ENCODE measurements at places on chromosomes 4 and X.
A peak's percentile ranks its signal among the peaks of the same experiment; 100 is the strongest.

GRCh38 chr4:13547485-13548041 lies 3.3 kb upstream of the NKX3-2 start:
- no peak for DNase-seq

DNA sequence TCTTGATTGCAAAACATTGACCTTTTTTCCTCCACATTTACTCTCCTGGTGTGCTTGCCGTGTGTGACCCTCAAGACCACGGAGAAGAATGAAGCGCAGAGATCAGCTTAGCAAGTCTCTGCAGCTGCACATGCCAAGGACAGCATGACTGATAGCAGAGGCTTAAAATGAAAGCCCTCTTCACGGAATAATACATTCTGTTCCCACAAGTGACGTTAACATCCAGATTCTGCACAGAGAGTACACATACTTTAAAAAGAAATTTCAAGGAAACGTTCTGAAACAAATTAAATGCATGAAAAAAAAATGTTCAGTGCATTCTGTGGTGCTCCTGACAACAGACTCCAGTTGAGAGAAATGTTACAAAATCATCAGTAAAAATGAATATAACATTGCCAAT lies 60.9 kb downstream of the SLC7A11 start:
- no peak for DNase-seq

DNA sequence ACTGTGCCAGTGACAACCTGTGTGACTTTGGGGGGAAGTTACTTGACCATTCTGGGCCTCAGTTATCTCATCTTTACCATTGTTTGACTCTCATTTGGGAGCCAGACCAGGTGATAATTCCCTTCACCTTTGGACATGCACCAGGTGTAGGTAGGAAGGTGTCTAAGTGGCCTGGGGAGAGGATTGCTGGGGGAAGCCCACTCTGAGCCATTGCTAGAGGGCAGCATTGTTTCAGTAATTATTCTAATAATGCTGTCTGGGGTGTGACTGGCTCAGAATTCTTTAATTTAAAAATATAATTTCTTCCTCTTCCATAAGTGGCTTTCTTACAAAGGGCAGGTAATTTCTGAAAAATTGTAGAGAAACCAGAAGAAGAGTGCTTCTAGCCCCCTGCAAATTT lies 104.3 kb downstream of the RTL9 start:
- no peak for DNase-seq

DNA sequence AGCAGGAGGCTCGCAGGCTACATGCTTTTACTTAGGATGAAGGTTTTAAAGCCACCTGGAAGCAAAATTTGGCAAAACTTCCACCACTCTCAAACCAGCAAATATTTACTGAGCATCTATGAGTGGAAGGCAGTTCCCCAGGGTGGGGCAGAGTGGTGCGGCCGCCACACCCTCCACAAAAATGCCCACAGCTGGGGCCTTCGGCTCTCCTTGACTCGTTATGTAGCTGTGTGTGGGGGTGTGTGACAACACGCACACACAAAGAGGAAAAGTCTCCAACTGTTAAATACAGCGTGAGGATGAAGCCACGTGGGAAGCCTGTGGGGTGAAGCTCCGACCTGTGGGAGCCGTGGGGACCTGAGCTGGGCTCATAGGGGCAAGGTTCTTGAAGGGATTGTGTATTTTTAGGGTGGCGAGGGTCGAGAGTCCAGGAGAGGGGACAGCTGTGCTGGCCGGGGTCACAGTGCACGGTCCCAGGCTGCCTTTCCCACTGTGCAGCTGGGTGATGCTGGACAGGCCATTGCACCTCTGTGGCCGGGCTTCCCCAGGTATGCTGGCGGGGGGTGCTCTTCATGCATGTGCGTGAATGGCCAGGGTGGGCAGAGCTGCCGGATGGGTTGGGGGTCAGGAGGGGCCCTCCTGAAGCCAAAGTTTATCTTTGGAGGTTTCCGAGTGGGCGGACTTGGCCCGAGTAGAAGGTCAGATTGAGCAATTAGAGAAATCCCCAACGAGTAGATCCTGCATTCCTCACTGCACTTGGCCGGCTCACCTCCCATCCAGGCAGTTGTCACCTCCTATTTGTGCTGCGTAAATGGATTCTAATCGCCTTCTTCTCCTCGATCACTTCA lies 25.4 kb downstream of the SORCS2 start:
- no peak for DNase-seq

DNA sequence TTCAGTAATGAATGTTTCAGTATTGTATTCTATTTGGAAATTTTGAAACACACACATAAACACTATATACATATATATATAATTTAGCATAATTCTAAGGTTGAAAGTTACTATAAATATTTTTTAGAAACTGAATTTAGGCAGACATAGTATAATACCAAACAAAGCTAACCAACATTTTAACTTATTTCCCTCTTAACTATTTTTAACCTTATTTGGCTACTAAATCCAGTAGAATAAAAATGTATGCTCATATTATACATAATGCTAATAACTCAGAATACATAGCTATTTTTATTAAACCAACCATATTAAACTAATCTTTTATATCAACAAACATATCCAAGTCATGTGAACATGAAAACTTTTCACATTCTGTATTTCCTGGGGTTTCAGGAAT lies 563.6 kb downstream of the ADGRL3 start:
- no peak for DNase-seq

DNA sequence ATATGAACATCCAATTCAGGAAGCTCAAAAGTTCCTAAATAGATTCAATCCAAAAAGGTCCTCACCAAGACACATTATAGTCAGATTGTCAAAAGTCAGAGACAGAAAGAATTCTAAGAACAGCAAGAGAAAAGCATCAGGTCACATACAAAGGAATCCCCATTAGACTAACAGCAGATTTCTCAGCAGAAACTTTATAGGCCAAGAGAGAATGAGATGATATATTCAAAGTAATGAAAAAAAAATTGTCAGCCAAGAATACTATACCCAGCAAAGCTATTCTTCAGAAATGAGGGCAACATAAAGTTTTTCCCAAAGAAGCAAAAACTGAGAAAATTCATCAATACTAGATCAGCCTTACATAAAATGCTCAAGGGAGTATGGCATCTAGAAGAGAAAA lies 106.6 kb upstream of the SH3RF1 start:
- DNase-seq, result no peak

GRCh38 chr4:189974056-189974455 lies 33.4 kb downstream of the FRG1 start:
- DNase-seq, result no peak

DNA sequence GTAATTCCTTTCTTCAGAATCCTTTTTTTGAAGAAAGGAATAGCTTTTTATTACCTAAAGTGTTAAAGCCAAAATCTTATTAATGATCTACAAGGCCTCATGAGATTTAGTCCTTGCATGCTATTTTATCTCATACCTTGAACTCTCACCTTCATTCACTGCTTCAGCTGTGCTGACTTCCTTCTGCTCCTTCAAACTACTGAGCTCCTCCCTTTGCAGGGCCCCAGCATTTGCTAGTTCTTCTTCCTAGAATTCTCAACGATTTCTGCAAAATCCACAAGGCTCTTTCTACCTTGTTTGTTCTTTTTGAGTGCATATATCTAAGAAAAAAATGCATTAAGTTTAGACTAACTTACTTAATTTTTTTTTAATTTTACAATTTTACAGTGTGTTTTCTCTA lies 619.5 kb downstream of the EPHA5 start:
- DNase-seq, result no peak

DNA sequence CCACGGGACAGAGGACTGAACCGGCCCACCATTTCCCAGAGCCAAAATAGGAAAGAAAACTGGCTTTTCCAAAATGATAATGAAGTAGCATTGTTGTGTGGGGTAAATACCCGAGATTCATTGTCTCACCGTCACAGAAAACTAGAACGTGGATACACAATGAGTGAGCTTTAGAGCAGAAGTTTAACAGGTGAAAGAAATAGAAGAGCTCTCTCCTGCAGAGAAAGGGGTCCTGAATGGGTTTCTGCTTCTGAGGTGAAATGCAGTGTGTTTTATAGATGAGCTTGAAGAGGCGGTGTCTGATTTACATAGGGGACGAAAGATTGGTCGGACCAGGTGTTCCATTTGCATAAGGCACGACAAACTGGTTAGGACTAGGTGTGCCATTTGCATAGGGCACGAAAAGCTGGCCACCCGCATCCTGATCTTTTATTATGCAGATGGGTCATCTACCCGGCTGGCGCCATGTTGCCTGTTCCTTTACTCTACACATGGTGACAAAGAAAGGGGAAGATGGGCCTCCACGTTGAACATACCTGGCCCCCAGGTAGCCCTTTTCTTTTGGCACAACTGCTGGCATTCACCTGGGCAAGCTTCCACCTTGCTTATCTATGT lies 118.1 kb downstream of the ATXN3L start:
- DNase-seq, result no peak

GRCh38 chrX:15714529-15714928 lies 23.5 kb upstream of the CA5B start:
- DNase-seq, result peak; percentile 12

DNA sequence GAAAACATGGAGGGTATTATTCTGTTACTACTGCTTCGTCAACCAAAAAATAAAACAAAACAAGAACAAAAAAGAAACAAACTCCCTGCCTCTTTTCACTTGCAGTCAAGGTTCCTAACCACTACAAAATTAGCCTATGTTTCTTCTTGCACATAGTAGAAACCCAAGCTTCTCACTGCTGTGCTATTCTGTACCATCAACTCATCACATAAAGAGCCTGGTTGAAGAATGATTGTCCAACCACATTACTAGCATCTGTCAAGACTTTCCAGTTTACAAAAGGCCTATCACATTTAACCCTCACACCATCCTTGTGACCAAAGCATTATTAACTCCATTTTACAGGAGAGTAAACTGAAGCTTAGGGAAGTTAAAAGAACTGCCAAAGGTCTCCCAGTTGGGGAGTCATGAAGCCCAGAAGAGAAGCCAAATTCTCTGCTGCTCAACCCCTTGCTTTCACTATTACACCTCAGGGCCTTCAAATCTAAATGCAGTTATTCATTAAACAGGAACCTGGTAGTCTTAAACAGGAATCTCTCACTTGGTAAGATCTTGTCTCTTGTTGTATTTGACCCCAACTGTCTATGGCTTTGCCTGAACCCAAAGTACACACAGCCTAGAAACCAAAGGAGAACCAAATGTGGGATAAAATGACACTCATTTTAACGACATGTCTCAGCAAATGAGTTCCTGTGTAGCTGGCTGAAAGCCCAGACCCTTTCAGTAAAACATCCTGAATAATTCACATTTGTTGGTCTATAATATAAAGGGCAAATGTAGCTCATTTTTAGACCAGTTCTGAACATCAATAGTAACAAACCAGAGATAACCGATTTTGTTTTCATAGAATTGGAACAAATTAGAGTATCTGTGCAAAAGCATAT lies 8.6 kb downstream of the F9 start:
- no peak for DNase-seq

DNA sequence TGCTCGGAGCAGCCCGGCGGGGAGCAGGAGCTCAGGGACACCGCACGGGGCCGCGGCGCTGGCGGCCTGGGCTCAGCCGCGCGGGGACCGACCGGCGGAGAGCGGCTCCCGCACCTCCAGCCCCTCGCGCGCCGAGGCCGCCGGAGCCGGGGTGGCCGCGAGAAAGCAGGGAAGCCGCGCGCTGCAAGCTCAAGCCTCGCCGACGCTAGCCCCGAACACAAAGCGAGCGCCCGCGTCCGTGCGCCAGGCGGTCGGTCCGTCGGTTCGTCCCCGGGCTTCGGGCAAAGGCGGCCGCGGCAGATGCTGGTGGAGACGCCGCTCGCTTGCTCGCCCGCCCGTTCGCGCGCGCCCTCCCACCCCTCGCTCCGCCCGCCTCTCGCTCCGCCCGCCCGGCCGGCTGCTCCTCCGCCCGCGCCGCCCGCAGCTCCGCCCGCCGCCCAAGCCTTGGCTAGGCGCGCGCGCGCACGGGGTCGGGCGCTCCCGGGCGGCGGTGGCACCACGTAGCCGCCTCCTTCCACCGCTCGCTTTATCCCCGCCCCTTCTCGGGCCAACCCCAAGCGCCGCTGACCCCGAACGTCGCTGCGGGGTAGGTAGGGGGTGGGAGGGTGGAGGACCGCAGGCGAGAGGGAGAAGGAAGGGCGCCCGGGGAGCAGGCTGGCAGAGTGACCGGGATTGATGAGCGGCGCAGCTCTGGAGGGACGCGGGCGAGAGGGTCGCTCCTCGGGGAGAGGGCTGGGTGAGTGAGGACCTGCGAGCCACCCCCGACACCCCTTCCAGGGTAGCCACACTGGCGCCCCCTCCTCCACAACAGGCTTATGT lies at the start of gene TSPAN5:
TSS of gene TSPAN5 (minus strand) at position 325 of the 819 bp plus-strand sequence.
- DNase-seq, result no peak

DNA sequence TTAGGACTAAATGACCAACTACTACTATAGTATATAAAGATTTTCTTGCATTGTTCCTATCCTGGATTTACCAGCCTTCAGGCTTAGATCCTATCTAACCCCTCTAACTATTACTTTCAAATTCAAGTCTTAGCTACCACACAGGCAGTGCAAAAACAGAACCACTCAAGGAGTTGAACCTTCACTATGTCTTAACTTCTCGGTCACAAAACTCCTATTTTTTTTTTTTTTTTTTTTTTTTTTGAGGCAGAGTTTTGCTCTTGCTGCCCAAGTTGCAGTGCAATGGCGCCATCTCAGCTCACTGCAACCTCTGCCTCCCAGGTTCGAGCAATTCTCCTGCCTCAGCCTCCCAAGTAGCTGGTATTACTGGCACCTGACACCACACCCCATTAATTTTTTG lies 6.3 kb upstream of the FAM200B start:
- DNase-seq, result no peak

DNA sequence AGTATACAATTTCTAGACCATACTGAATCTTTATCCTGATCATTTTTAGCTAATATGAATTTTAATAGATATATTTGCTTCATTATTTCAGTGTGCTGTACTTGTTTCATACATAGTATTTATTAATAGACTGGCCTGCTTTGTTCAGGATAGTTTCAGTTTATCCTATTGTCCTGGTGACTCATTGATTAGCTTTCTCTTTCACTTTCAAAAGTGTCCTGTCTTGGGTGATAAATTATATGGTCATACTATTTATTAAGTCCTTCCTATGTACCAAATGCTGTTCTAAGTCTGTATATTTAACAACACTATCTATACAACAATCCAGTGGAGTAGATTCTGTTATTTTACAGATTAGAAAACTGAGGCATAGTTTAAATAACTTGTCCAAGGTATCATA lies 153.8 kb upstream of the RAPGEF2 start:
- DNase-seq, result peak; percentile 50

GRCh38 chr4:143402776-143403552 lies 66.3 kb downstream of the GAB1 start:
- DNase-seq, result no peak

DNA sequence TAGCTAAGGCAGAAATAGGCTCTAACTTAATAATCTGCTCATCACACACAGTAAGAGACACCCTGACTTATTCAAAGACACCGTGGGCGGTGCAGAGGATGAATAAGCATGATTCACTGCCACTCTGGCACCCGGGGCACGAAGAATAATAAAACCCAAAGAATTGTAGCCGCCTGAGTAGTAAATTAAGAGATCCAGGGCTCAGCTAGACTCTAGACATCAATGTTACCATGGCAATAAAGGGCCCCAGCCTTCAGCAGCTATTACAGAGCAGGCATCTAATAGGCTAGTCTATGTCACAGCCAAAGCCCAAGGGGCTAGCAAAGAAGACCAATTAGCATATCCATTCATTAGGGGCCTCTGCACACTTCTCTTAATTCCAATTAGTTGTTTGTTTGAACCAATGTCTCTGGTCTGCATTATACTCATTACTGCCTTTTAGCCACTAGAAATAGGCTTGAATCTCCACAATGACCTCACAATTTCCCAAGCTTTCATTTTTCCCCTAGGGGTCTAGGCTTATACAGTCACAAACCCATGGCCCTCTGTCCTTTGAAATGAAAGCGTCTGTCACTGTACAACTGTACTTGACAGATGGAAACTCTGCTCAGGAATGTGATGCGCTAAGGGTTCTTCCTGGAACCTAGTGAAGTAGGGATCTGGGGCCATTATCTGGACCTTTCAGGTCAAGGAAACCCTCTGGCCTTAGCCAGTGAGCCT lies 3.0 kb upstream of the ATP1B4 start:
- DNase-seq, result peak; percentile 1
